ENCODE measurements at places on chromosomes 1 and 21.

GRCh38 chr1:208909011-208909984, 665.1 kb upstream of the PLXNA2 start:
- DNase-seq = no peak

DNA sequence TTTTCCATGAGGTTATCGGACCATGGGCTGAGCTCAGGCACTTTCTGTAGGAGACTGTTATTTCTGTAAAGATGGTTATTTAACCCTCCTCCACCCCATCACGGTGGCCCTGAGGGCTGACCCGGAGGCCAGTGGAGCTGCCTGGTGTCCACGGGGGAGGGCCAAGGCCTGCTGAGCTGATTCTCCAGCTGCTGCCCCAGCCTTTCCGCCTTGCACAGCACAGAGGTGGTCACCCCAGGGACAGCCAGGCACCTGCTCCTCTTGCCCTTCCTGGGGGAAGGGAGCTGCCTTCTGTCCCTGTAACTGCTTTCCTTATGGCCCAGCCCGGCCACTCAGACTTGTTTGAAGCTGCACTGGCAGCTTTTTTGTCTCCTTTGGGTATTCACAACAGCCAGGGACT, 2.6 kb upstream of the CCDC28B start:
- no peak for DNase-seq

- no peak for DNase-seq
These were observed 283.7 kb downstream of the ZNF648 start for GRCh38 chr1:181777812-181778211.

- DNase-seq = no peak
These were observed at the start of gene TMEM51 for GRCh38 chr1:15153184-15153841. Gene TMEM51, plus strand, starts transcription at chr1:15153747. Its CDS starts 61,341 bp downstream, at chr1:15215088.

DNA sequence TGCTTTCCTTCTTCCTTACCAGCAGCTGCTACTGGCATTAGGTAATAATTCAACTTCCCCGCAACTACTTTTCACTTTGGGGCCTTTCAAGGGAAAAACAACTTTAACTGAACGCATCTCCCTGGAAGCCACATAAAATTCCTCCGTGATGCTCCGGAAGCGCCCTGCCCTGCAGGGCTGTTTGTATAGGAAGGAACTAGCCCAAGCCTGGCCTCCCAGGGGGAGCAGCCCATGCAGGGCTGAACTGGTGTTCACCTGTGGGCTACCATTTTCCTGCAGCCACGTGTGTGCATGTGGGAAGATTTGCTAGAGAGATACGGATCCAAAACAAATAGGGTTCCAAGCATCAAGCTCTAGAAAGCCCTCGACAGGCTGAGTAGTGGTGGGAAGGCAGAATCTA, 14.4 kb downstream of the CLDN14 start:
- DNase-seq = no peak

- no peak for DNase-seq
These were observed 5.1 kb downstream of the ABCG1 start for GRCh38 chr21:42223826-42224575.

DNA sequence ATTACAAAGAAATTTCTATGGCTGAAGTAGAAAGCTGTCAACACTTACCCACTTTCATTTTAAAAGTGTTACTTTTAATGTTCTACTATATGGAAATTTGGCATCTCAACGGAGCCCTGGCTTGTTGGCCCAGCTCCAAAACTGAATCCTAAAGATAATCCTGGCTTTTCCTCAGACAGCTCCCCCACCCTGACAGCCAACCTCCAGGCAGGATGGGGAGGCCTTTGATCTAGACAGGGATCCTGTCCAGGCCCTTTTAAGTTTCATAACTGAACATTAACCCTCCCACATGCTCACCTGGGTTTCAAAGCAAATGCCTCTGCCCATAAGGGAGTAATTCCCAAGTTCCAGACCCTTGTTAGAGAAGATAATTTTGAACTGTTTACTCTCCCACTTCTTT, 99.3 kb upstream of the RALGPS2 start:
- DNase-seq = no peak

GRCh38 chr1:91707114-91707889, 178.6 kb downstream of the TGFBR3 start:
- no peak for DNase-seq

- no peak for DNase-seq
These were observed 104.6 kb upstream of the TENT5C start for GRCh38 chr1:117501281-117501680.

DNA sequence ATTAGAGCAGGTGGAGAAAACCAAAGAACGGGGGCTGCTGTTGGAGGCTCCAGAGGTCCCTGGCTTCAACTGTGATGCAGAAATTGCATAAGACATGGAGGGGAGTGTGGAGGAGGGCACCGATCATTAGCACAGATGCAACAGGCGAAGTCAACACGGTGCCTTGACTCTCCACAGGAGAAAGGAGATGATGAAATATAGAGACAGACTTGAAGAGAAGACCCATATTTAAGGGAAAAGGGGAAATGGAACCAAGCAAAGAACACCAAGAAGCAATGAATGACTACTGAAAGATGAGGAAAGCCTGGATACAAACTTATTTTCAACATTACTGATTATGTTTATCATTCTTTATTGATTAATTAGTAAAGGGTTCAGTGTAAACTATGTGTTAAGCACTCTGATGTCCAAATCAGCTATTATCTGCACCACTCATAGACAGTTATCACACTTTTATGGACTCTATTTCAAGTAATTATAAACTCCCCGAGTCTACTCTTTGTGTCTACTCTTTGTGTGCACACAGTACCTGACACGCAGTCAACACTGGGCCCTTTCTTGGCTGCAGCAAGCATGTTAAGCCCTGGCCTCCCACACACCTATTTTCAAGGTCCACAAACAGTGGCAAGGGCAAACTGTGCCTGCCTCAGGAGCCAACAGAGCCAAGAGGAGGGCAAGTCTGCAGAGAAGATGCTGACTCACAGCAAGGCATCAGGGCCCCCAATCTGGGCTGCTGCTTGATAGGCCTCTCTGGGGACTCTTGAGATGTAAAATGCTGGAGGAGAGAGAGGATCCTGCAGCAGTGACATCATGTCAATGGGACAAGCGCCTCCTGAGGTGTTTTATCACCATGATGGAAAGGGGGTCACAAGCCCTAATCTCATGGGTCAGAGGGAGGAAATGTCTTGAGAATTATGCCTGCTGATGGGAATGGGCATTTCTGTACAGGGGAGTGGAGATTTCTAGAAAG, 17.6 kb downstream of the PCNX2 start:
- no peak for DNase-seq

DNA sequence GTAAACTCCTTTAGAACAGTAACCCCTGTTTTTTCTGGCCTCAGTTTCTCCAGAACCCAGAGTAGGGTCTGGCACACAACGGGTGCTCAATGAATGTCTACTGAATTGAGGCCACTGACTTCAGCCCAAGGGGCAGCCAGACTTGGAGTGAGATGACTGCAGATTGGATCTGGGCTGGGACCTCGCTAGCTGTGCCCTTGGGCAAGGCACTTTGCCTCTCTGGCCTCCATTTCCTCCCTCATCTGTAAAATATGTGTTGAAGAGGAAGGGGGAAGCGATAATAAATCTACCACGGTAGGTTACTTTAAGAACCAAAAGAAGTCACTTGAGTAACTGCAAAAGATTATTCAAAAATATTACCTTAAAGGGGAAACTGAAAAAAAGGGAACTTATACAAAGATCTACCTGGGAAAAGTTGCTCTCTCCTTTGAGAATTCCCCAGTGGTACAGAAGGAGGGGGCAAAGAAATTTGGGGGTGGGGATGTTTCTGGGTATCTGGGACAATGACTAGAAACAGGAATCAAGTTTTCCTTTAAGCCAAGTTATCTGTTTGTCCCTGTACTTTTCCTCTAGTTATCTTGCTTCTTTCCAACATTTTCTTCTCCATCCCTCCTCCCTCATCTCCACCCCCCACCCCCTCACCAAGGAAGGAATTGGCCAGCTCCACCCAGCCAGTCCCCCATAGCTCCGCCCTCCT, 394 bp upstream of the GRHL3 start:
- no peak for DNase-seq

- DNase-seq = no peak
These were observed 724.6 kb downstream of the PTPRU start for GRCh38 chr1:29960876-29961275.

Measured in GM12865 (cell line).